ENCODE measurements at places on chromosomes 11 and 22.

- no peak for DNase-seq
These were observed 58.8 kb downstream of the PDGFD start for GRCh38 chr11:104105155-104105554.

DNA sequence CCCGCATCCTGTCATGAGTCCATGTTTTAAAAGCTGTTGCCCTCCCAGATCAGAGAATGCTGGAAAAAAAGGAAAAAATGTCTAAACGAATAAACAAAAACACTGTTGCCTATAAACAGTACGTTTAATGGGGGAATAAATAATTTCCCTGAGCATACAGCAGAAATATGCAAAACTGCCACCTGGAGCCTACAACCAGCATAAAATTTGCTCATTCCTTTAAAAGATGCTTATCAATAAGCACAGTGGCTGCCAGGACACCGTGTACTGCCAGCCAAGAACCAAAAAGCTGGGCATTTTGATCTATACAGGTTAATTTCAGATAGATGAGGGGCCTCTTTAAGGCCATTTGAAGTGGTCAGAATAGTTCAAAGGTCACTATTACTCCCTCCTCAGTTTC lies 5.7 kb upstream of the CPT1A start:
- DNase-seq = no peak

- no peak for DNase-seq
These were observed 56.1 kb upstream of the GNAZ start for GRCh38 chr22:23014250-23014649.

GRCh38 chr11:134036492-134037045 lies 32.3 kb upstream of the JAM3 start:
- DNase-seq = no peak

DNA sequence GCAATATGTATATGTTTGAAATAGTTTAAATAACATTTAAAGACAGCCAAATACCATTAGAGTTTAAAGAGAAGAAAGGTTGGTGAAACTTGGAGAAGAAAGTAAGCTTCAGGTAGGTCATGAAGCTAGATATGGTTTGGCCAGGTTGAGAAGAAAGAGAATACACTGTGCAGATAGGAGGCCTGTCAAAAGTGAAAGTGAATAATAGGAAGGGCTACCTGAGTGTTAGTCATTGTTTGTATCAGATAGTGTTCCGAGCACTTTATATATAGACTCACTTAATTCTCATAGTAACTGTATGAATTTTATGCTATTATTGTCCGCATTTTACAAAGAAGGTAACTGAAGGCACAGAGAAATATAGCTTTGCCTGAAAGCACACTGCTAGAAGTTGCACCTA lies 56.9 kb downstream of the USP47 start:
- DNase-seq = no peak

- DNase-seq = no peak
These were observed 6.1 kb downstream of the RHOD start for GRCh38 chr11:67062526-67063373.

- no peak for DNase-seq
These were observed at the start of gene PHLDB1 for GRCh38 chr11:118607401-118608359. Gene PHLDB1 (plus strand): TSS chr11:118607615. CDS start chr11:118613837, 6,222 bp downstream.

GRCh38 chr11:44338698-44339529 lies 29.0 kb upstream of the ALX4 start:
- DNase-seq = no peak

- no peak for DNase-seq
These were observed 24.4 kb upstream of the PSMA1 start for GRCh38 chr11:14544611-14545010.
